ENCODE measurements at places on chromosomes 13 and 19.

DNA sequence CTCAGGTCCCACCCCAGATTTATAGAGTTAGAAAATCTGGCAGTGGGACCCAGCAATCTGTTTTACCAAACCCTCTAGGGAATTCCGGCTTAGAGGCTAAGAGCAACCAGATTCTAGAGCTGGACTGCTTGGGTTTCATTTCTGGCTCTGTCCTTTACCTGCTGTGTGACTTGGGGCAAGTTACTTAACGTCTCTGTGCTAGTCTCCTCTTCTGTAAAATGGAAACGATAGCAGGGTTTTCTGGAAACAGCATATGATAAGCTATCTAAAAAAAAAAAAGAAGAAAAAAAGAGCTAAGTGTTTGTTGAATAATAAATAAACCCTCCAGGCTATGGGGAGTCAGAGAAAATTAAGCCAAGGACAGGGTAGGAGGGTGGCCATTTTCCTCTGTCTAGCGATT is 11.6 kb upstream of the CACNG7 start:
- DNase-seq: no peak

GRCh38 chr19:51698296-51698695 is 5.2 kb downstream of the SPACA6 start:
- no peak for DNase-seq

DNA sequence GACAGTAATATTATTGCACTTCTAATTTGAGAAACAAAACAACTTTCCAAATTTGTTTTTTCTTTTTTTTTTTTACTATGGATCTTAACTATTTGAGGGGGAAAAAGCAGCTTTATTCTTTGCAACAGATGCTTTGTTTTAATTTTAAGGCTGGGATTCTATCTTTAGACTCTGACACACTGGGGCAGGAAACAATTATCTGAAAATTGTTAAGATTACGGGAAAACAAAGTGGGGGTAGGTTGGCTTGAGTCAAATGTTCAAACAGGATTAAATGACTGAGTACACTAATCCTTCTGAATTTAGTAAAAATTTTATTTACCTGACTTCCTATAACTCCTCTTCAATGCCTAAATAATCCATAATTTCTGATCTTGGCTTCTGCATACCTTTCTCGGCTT is 543.2 kb downstream of the SLITRK6 start:
- no peak for DNase-seq

DNA sequence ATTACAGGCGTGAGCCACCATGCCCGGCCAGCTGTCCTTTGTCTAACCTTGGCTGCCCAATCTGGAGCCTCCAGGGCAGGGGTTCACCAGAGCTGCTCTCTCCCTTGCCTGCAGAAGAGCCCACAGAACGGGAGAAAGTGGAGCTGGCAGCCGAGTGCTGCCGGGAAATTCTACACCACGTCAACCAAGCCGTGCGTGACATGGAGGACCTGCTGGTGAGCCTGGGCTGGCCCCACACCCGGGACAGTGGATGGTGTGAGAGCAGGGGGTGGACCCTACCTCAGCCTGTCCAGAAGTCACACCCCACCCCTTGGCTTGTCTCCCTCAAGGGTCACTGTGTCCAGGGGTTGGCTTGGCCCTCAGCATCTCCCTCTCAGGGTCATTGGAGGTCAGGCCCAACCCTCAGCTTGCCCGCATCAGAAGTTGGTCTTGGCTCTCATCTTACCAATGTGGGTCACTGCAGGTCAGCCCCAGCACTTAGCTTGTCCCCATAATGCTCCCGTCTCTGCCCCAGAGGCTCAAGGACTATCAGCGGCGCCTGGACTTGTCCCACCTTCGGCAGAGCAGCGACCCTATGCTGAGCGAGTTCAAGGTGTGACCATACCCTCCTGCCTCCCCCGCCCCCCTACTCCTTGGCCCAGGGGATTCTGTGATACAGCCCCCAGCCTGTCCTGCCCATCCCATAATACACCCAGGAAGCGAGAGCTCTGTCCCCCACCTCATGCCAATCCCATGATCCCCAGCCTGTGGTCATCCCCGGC is 20.4 kb downstream of the ARHGEF1 start:
- no peak for DNase-seq

DNA sequence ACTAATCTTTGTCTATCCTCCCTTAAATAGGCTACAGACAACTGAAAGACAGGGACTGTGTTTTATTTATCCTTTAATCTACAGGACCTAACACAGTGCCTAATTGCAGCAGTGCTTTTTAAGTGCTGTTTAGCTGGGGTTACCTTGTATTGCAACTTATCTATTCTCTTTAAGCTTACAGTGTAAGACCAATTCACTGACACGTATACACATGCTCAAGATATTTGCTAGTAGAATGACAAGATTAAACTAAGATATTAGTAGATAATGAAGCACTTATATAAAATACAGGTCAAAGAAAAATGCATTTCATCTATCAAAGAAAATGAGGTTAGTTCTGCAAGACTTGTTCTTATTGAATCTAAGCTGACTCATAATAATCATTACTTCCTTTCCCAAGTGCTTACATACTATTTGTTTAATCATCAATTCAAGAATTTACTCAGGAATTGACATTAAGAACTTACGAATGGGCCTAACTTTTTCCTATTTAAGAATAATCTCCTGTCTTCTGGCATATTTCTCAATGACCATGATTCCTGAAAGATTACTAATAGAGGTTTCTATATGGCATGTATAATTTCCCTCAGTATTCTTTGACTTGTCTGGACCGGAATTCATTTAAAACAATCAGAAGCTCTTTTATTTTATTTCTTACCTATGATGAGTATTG is 75.8 kb upstream of the MAB21L1 start:
- no peak for DNase-seq

GRCh38 chr19:7928741-7929701 is 3.1 kb upstream of the CTXN1 start:
- peak; percentile 52 for DNase-seq

DNA sequence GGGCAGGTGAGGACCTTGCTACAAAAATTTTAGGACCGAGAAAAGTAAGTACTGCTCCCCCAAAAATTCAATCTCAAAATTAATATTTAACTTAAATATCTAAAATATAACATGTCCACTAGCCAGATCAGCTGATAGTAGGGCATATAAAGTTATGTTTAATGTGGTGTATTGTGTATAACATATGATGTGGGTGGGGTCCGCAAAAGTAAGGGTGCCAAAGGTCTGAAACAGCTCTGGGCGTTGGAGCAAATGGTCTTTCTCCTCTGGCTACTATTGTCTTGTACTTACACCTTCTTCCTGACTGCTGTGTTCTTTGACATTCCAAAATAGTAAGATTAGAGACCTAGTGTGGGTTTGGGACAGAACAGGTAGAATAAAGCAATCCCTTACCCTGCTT is 41.2 kb downstream of the HTR2A start:
- DNase-seq: no peak

Data from stimulated activated CD4-positive, alpha-beta T cell treated with anti-CD3 and anti-CD28 coated beads, Interleukin-4, amount 100 ng/mL, for 48 hours (primary cell).